ENCODE measurements at places on chromosomes 1 and 21.
A peak's percentile ranks its signal among the peaks of the same experiment; 100 is the strongest.

GRCh38 chr1:33269621-33270020 is 13.3 kb downstream of the ZNF362 start:
- DNase-seq = no peak

DNA sequence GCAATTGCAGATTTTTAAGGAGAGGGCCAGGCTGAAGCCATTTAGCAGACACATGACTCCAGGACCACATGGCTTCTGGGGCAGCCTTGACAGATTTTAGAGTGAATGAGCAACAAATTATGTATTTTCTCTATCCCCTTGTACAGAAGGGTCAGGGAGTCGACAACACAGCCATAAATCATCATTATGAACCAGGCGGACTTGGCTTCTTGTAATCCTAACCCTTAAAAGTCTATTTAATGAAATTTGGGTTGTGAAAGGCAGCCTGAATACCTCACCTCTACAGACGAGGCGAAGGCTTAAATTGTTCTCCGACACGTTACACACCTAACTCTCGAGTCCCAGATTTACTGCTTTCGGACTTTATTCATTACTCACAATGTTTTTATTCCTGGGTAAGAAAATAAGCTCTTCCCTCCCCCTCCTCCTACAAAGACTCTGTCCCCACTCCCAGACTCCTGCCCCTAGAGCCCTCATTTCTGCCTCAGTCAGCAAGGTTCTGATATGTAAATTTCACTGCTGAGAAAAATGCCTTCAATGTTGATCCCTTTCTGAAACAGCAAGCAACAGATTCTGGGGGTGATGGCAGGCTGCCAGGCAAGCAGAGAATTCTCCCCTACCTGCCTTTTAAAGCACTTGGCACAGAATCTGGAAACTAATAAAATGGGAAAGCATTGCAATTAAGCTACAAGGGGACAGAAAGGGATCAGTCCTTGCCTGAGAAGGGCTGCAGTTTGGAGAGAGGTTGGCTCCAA is 51.6 kb downstream of the PLPP3 start:
- no peak for DNase-seq

- DNase-seq = peak; percentile 79
Observed at GRCh38 chr1:220294846-220295301, 22.6 kb upstream of the RAB3GAP2 start.

GRCh38 chr1:156458181-156458503 is 42.4 kb downstream of the MEF2D start:
- peak; percentile 66 for DNase-seq

DNA sequence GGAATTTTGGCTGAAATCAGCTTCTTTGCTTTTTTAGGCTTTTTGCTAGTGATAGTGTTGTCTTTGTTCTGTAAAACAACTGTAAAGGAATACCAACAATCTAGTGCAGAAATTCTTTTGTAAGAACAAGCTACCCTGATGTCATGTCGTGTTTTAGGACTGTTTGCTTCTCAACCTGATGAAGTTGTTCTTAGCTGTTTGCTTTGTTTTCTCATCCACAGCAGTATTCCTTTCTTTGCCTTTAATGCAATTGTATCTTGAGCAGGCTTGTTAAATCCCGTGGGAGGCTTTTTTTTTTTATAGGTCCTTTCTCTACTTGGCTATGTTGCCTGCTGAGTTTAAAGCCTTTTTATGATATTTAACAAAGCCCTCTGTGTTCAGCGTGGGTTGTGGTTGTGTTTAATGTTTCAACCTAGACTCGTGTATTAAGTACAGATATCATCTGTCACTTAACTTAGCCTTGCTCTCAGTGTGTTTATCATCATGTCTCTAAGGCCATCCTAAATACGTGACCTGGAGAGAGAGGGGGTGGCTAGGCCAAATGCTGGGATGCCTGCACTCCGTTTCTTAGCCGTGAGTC is 31.6 kb downstream of the ADARB1 start:
- no peak for DNase-seq

- no peak for DNase-seq
Observed at GRCh38 chr1:917466-918091, 6.1 kb upstream of the SAMD11 start.

GRCh38 chr21:38487901-38488639 is 10.2 kb downstream of the ERG start:
- no peak for DNase-seq

GRCh38 chr1:207603777-207604176 is 41.2 kb upstream of the CR1L start:
- peak; percentile 19 for DNase-seq

- no peak for DNase-seq
Observed at GRCh38 chr21:44618909-44619308, 7.0 kb downstream of the KRTAP10-8 start.

GRCh38 chr1:214952648-214953047 is 129.9 kb upstream of the KCNK2 start:
- no peak for DNase-seq

DNA sequence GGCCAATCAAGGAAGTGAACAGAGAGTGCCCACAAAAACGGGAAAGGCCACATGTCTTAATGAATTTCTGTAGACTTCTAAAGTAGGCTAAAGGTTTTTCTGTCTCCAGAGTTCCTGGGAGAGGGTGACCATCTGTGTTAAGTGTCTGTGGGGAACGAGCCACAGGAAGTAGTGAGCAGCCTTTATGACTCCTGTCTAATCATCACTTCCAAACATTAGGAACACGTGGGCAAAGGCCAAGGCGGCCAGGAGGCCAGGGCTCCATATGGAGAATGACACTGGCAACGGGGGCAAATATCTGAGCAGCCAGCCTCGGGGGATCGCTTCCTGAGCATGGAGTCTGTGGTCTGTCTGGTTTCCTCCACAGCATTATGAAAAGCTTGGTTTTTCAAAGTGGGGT is 7.1 kb downstream of the FAM89A start:
- peak; percentile 19 for DNase-seq

GRCh38 chr21:42164818-42165217 is 54.1 kb upstream of the ABCG1 start:
- DNase-seq = no peak

DNA sequence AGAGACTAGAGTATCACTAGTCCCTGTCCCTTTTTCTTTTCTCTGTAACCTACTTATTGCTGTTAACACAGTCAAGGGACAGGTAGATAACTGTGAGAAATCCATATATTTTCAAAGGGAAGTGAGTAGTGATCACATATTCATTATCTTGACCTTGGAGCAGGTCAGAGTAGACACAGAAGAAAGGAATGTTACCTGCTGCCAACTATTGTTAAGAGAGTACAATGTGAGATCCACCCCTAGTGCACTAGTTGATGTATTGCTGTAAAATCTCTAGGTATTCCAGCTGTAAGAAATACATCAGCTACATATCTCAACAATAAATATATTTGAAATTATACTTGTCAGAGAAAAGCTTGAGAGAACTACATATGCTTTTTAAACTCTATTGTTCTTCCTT is 68.7 kb upstream of the ADGRL2 start:
- DNase-seq = no peak

GRCh38 chr1:176043537-176043936 is 163.5 kb downstream of the COP1 start:
- DNase-seq = no peak

DNA sequence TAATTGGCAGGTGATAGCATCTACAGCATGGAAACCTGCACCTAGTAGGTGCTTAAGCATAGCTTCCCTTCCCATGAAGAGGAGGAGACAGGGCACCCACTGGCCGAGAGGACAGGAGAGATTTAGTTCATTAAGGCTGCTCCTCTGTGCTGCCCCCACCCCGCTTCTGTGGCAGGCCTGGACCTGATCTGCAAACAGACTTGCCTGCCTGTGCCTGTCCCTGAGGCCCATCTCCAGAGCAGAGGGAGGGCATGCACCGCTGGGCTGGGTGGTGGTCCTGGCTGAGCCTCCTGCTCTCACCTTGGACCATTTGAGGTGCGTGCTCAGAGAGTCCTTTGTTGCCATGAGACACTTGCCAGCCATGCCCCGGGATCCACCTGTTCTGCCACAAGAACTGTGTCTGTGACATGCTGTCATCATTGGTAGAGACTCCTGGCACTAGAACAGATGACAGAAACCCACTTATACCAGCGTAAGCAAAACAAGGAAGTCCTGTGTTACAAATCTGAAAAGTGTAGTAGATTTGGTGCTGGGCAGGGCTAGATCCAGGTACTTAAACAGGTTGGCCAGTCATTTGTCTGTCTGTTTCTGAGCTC is 55.6 kb downstream of the PTPRF start:
- DNase-seq = no peak

GRCh38 chr1:207283421-207283820 is 38.1 kb upstream of the CD55 start:
- no peak for DNase-seq

- no peak for DNase-seq
Observed at GRCh38 chr1:241521718-241522117, 2.2 kb upstream of the FH start.

DNA sequence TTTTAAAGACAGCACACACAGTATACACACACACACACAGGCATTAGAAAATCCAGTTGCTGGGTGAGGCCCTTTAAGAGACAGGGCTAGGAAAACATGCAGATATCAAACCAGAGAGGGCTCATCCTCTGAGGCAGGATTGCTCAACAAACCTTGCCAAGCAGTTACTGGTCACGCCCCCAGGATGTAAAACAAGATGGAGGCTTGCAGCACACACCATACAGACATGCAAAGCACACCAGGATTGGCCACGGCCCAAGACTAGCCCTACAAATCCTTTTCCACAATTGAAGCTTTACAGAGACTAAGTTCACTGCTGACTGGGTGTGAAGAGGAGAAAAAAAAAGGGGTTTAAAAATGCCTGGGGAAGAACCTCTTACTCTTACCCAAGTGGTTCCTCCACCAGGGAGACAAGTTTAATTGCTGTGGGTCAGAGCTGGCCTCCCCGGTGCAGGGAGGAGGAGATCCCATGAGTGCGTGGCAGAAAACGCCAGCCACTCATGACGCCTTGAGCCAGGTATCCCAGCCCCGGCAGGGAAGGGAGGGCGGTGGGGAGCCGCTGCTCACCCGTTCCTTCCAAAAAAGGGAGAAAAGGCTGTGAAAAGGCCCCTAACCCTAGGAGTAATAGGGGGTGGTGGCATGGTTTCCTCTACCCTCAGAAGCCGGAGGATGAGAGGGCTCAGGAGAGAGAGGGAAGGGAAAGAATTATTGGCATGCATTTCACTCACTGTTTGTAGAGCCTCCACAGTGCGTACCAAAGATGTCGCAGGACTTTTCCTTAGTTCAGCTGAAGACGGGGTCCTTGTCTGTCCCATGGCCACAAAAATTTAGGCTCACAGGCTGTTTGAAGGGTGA is 594.6 kb upstream of the ZP4 start:
- peak; percentile 45 for DNase-seq

GRCh38 chr1:27973771-27974416 is 14.1 kb downstream of the XKR8 start:
- no peak for DNase-seq

GRCh38 chr1:23568608-23569383 is 9.5 kb upstream of the ID3 start:
- peak; percentile 26 for DNase-seq

- DNase-seq = peak; percentile 50
Observed at GRCh38 chr1:33460947-33461629, 11.4 kb upstream of the ZSCAN20 start.

DNA sequence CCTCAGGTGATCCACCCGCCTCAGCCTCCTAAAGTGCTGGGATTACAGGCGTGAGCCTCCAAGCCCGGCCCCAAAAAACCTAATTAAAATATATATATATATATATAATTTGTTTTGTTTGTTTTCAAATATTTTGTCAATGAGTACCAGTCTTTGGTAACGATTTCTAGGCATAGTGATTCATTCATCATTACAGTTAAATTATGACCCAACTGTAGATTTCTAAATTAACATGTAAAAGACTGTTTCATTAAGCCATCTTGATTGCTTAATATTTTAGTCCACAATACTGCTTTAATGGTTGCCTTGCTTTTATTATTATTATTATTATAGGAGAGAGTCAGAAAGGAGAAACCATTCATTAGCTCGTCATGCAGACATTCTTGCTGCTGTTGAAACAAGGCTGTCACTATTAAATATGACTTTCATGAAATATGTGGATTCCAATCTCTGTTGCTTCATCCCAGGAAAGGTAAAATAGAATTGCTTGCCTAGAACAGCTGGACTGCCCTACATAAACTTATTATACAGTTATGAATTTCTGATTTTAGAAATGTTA is 19.9 kb downstream of the FBXO28 start:
- no peak for DNase-seq

- no peak for DNase-seq
Observed at GRCh38 chr1:26828411-26828991, 2.0 kb downstream of the ZDHHC18 start.

DNA sequence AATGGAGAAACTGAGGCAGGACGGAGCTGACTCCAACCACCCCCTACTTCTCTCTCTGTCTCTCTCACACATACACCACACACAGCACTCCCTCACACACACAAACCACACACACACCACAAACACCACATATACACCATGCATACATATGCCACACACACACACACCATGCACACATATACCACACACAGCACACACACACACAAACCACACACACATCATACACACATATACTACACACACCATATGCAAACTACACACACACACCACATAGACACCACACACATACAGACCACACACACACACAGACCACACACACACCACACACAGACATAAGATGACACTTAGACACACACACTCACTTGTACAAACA is 94.3 kb downstream of the RIPK4 start:
- DNase-seq = no peak

Data from EH (cell line).